WTC11 (cell line): ENCODE measurements at places on chromosomes 5 and 9. TPM values are rescaled to one million over a fixed set of nuclear protein-coding genes. Genes with fewer than 3 reads are reported as not detected.

- H3K4me3 ChIP-seq: no peak overlapping the region
- H3K4me1 ChIP-seq: peaks cover 17% of the 10 kb centered on the region
- no peak for DNase-seq
- peaks cover 6% of the 10 kb centered on the region; the same call in 1 of the 2 replicates for H3K36me3 ChIP-seq
Observed at GRCh38 chr5:43061352-43062075, 21.4 kb upstream of the ANXA2R start.

DNA sequence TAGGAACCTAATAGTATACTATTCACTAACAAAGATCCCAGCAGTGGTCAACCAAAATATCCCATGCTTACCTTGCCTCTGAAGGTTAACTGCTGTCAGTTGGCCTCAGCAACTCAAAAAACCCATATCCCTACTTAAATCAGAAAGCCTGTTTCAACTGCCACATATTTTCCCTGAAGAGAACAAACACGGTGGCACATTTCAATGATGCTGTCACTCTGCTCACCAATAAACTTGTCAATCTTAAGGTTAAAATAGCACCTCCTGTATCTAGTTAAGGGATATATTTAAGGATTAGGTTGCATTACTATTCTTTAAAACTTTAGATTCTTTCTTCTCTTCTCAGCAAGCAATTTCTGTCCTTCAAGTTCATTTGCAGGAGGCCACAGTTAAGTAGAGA lies 986.9 kb downstream of the CDH18 start:
- no peaks in the 10 kb centered on the region; the same call in 1 of the 2 replicates for H3K36me3 ChIP-seq
- H3K27ac ChIP-seq: no peak overlapping the region
- no peak for DNase-seq
- H3K4me1 ChIP-seq: no peaks in the 10 kb centered on the region
- H3K4me3 ChIP-seq: no peak overlapping the region

- H3K36me3 ChIP-seq: peaks cover 50% of the 10 kb centered on the region
- H3K4me3 ChIP-seq: no peak overlapping the region
- H3K4me1 ChIP-seq: no peaks in the 10 kb centered on the region
Observed at GRCh38 chr5:60576425-60576824, 123.5 kb downstream of the DEPDC1B start.

DNA sequence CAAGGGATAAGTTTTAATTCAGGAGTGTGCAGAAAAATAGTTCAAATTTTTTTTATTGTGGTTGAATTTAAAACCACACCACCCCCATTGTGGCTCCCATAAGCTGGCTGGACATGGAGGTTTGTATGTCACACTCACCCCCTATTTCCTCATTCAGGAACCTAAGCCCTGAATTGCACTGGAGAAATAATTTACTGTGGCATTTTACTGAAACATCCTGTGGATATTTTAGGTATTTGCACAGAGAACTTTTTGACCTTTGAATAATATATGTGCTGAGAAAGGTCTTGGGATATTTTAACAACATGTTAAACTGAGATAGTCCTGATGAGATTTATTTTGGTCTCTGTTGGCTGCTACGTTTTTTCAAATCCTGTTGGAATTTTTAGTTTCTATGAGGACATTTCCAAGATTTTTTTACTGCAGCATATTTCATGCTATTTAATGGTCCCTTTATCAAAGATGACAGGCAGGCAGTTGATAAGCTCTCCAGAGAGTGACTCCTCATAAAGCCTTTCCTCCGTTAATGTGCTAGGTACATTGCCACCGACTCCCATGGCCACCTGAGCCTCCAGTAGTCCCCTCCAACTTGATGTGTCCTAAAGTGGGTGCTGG lies 51.2 kb upstream of the PALM2AKAP2 start:
- peaks cover 11% of the 10 kb centered on the region for H3K4me1 ChIP-seq
- H3K36me3 ChIP-seq: no peaks in the 10 kb centered on the region
- H3K27me3 ChIP-seq: no peaks in the 10 kb centered on the region
- H3K27ac ChIP-seq: no peak overlapping the region

- H3K27me3 ChIP-seq: no peaks in the 10 kb centered on the region; the same call in 1 of the 2 replicates
- peak; percentile 42 for DNase-seq
- no peaks in the 10 kb centered on the region for H3K36me3 ChIP-seq
- no peak overlapping the region for H3K4me3 ChIP-seq
- H3K27ac ChIP-seq: peak overlapping the region; percentile 17; the same call in 1 of the 2 replicates
Observed at GRCh38 chr5:81856948-81857928, 106.3 kb upstream of the SSBP2 start.

GRCh38 chr5:89024045-89024444 lies 141.1 kb upstream of the MEF2C start:
- H3K27ac ChIP-seq: no peak overlapping the region
- H3K27me3 ChIP-seq: no peaks in the 10 kb centered on the region

GRCh38 chr9:136011376-136011702 lies 50.2 kb upstream of the UBAC1 start:
- peak overlapping the region; percentile 49; the same call in 1 of the 2 replicates for H3K27ac ChIP-seq
- peaks cover 40% of the 10 kb centered on the region for H3K4me1 ChIP-seq
- no peak overlapping the region for H3K4me3 ChIP-seq
- H3K27me3 ChIP-seq: no peaks in the 10 kb centered on the region

DNA sequence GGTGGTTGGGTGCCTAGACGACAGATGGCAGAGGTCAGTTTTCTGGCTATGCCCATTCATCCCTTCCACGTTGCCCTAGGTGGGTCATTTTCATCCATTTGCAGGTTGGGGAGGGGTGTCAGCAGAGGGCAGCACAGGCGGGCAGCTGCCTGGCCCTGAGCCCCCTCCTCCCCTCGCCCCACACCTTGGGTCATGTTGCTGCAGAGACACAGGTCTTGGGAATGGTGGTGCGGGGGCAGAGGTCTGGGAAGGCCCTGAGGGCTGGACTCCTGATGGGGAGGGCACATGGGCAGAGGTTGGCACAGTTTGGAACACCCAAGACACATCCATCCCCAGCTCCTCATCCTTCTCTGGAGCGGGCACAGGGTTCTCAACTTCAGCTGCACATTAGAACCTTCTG lies 103.2 kb upstream of the LMX1B start:
- H3K4me1 ChIP-seq: peaks cover 12% of the 10 kb centered on the region
- no peak for DNase-seq
- no peak overlapping the region for H3K27ac ChIP-seq
- H3K27me3 ChIP-seq: peaks cover 2% of the 10 kb centered on the region; the same call in 1 of the 2 replicates
- H3K36me3 ChIP-seq: no peaks in the 10 kb centered on the region

- H3K4me3 ChIP-seq: peak overlapping the region; percentile 34
- DNase-seq: peak; percentile 42
- H3K27me3 ChIP-seq: peaks cover 87% of the 10 kb centered on the region
- H3K36me3 ChIP-seq: no peaks in the 10 kb centered on the region
- H3K4me1 ChIP-seq: peaks cover 45% of the 10 kb centered on the region
Observed at GRCh38 chr9:123997665-123998277, 13.8 kb upstream of the LHX2 start.

GRCh38 chr5:138408023-138408422 lies 30.8 kb upstream of the REEP2 start:
- H3K4me1 ChIP-seq: no peaks in the 10 kb centered on the region
- no peak overlapping the region for H3K27ac ChIP-seq
- H3K4me3 ChIP-seq: no peak overlapping the region
- DNase-seq: no peak
- H3K27me3 ChIP-seq: no peaks in the 10 kb centered on the region

DNA sequence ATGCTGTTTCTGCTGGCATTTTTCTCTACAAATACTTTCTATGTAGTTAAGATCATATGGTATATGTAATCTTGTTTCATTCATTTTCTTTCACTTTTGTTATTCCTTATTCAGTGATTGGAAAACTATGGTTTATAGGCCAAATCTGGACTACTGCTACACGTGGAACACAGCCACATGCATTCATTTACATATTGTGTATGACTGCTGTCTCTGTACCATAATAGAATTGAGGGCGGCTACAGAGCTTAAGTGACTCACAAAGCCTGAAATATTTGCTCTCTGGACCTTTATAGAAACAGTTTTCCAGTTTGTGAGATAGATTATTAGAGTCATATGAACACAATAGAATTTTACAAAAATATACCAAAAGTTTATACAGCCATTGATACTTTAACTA lies 133.6 kb upstream of the CDKN2B start:
- no peaks in the 10 kb centered on the region for H3K36me3 ChIP-seq
- no peak overlapping the region for H3K27ac ChIP-seq
- no peaks in the 10 kb centered on the region for H3K27me3 ChIP-seq
- no peak for DNase-seq

DNA sequence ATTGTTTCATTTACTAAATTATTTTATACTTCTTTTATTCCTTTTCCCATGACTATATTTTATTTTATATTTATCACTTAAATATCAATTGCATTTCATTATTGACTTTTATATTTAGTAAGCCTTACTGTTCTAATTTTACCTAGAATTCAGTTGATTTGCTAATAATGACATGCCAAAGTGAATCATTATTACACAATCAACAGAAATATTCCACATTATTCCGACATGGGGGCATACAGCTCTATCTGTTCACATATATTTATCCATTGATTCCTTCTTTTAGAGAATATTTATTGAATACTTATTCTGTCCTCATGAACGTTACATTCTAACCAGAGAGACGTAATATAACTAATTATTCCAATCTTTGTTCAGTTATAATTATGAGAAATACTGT lies 221.8 kb downstream of the DOCK8 start:
- H3K27ac ChIP-seq: no peak overlapping the region
- no peaks in the 10 kb centered on the region for H3K36me3 ChIP-seq
- H3K27me3 ChIP-seq: peaks cover 2% of the 10 kb centered on the region; the same call in 1 of the 2 replicates
- 0 out of 2 replicates have a peak, but pooled peaks cover 3% of the 10 kb centered on the region for H3K4me1 ChIP-seq
- no peak overlapping the region for H3K4me3 ChIP-seq
- DNase-seq: no peak

DNA sequence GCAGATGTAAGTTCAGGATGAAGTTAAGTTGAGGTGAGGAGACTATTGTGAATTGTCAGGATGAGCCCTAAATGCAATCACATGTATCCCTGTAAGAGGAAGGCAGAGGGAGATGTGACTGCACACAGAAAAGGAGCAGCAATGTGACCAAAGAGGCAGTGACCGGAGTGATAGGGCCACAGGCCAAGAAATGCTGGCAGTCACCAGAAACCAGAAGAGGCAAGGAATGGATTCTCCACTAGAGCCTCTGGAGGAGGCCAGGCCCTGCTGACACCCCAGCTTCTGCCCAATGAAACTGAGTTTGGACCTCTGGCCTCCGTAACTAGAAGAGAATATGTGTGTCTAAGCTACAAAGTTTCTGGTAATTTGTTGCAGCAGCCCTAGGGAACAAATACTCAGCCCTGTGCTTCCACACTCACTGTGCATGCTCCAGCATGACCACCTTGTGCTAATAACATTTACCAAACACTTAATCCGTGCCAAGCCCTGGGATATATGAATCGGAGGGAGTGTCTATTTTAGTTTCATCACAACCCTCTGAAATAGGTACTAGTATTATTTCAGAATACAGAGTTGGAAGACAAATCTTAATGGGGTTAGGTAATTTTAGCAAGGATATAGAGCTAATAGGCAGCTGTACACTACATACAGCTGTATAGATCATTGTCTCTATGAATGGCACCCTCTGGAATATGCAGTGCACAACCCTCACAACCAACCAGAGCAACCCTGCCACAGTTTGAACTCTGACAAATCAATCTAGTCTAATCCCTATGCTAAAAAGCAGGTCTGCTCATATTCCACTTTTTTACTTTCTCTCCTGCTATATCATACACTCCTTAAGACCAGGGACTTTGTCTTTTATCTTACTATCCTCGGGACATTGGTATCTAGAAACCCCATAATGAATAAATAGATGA lies 7.8 kb upstream of the GPX8 start:
- no peak overlapping the region for H3K27ac ChIP-seq
- no peak overlapping the region for H3K4me3 ChIP-seq
- H3K27me3 ChIP-seq: peaks cover 10% of the 10 kb centered on the region

The SPATA31A3 gene
- not detected in 3 replicates for total RNA-seq

DNA sequence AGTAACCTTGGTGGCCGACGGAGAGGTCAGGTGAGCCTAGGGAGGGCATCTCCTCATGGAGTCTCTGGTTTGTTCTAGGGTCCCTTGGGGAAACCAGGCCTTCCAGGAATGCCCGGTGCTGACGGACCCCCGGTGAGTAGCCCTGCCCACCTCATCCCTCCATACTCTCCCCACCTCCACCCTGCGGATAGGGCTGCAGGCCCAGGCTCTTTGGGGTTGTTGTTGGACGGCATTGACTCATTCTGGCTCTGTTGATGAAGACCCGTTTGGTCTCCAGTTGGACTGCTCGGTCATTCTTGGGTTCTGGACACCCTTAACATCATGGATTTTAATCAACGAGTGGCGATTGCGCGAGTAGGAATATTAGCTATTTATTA lies 112.3 kb upstream of the FCN2 start:
- H3K27me3 ChIP-seq: no peaks in the 10 kb centered on the region
- H3K27ac ChIP-seq: no peak overlapping the region
- H3K4me1 ChIP-seq: no peaks in the 10 kb centered on the region

DNA sequence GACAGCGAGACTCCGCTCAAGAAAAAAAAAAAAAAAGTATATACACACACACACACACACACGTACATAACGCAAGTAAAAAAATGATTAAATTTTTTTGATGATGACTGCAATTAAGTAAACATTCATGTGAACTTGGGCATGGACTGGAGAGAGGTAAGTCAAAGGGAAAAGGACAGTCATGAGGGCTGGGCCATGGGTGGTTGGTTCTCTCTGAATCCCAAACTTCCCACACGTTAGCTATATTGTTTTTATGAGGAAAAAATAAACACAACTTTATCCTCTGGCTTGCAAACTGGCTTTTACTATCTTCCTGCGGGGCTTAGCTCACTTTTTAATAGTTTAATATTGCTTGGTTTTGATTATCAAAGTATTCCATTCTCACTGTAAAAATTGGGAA lies 53.7 kb downstream of the GOLM1 start:
- H3K4me1 ChIP-seq: 0 out of 2 replicates have a peak, but pooled peaks cover 3% of the 10 kb centered on the region
- no peak for DNase-seq
- no peak overlapping the region for H3K27ac ChIP-seq
- H3K36me3 ChIP-seq: peaks cover 11% of the 10 kb centered on the region
- no peaks in the 10 kb centered on the region for H3K27me3 ChIP-seq

The AGXT2 gene
- not detected in 3 replicates for total RNA-seq

DNA sequence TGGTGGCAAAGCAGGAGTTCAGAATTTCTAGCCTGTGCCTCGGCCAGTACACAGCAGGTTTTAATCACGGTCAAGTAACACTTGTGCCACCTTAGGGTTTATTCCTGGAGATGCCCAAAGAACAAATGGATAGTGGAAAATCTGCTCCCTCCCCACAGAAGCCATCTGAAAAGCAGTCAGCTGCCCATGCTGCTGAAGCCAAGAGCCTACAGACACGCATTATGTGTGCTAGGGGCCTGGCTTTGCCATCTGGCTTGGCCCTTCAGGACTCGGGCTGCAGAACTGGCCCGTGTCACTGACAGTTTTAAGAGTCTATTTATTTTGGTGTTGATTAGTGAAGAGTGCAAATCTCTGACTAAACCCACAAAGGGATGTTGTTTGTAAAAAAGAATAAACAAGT lies 11.1 kb downstream of the ARSB start:
- no peak overlapping the region for H3K4me3 ChIP-seq
- H3K36me3 ChIP-seq: no peaks in the 10 kb centered on the region
- no peak for DNase-seq

The LRRC19 gene
- total RNA-seq: not detected in 3 replicates

- H3K4me3 ChIP-seq: no peak overlapping the region
- H3K27me3 ChIP-seq: no peaks in the 10 kb centered on the region
- no peaks in the 10 kb centered on the region for H3K4me1 ChIP-seq
- DNase-seq: no peak
- no peak overlapping the region for H3K27ac ChIP-seq
Observed at GRCh38 chr5:79947567-79947966, 43.5 kb downstream of the MTX3 start.
